WTC11 (cell line): ENCODE measurements at places on chromosomes 6 and 20. TPM values are rescaled to one million over a fixed set of nuclear protein-coding genes. Genes with fewer than 3 reads are reported as not detected.

Gene KCNB1
- total RNA-seq, result 1.1 to 1.5 TPM (median 1.1 TPM) in 3 replicates

DNA sequence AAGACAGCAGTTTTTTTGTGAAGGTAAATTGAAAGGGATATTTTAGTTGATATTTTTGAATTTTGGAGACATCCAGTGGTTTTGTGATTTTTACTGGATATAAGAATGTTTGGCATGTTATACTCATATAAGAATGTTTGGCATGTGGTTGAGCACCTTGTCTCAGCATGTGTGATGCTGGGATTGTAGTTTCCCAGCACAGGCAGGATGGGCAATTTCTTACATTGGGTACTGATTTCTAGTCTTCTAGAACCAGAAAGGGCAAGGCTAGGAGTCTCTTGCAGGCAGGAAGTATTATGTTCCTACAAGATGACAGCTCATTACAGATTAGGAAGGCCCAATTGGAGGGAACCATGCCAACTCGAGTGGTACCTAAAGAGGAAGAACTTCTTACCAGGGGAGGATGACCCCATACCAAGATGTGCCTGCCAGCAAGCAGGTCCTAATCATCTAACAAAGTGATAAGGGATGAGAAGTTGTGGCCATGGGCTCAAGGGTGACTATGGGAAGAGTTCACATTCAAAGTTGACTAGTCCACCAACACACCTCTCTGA, 377.8 kb downstream of the UTRN start:
- DNase-seq, result no peak

GRCh38 chr20:37640600-37641561, 52.9 kb upstream of the CTNNBL1 start:
- no peak for DNase-seq

Gene RAET1L
- not detected in 3 replicates for total RNA-seq

GRCh38 chr20:32506721-32507120, 78.4 kb downstream of the NOL4L start:
- no peak for DNase-seq

GRCh38 chr20:45311589-45312211, 3.6 kb upstream of the MATN4 start:
- DNase-seq, result peak; percentile 92

Gene TGM3
- 0.07 to 0.11 TPM in 2 of 3 replicates, not detected in the other for total RNA-seq

Gene CYP39A1
- total RNA-seq, result 1.3 to 1.6 TPM (median 1.6 TPM) in 3 replicates

Gene SLC22A2
- total RNA-seq, result 0.44 to 0.96 TPM (median 0.78 TPM) in 3 replicates
